Activated gamma-delta T cell treated with Interleukin-2 at 50 U/mL for 16 hours (primary cell): ENCODE measurements at places on chromosomes 5 and 9.

GRCh38 chr5:1733369-1733768 lies 66.3 kb downstream of the MRPL36 start:
- no peak for DNase-seq

- no peak for DNase-seq
Measured at GRCh38 chr9:128371630-128372117, 500 bp downstream of the URM1 start.

DNA sequence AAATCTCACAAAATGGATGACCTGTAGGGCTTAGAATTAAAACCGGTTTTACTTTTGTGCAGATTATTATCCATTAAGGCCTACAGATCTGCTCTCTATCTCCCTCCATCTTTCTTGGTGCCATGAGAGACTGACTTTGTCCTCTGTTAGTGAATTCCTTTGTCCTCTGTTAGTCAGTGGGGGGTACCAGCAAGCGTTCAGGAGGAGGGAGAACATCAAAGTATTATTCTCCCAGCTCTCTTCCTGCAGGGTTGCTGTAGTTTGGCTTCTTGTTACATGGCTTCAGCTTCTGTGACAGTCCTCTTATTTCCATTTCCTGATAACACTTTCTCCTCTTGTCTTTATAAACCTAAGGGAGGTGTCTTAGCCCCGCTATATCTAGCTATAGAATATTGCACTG lies 850.5 kb upstream of the SEMA6A start:
- DNase-seq = no peak

DNA sequence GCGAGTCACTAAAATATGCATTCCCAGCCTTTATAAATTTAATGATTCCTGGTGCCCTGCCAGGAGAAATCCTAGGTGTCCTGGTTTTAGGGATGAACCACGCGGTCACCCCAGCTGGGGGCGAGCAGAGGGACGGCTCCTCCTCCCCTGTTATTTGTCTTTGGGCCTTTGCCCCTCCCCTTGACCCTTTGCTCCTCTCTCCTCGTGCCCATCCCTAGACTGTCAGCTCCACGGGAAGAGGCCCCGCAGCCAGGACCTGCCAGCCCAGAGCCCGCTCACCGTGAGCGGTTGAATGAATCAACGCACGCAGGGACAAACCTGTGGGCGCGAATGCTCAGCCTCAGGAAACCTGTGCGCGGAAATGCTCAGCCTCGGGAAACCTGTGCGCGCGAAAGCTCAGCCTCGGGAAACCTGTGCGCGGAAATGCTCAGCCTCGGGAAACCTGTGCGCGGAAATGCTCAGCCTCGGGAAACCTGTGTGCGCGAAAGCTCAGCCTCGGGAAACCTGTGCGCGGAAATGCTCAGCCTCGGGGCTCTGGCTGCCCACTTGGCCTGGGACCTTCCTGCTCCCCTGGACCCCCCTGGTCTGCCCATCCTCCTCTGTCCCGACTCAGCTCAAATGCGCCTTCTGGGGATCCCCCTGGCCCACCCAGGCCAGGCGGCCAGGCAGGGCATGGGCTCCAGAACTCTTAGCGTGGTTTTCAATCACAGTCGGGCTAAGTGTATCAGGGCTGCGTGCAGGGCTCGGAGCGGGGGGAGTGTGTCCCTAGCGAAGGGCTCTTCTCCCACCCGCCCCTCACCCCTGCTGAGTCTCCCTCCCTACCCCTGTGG lies 140.5 kb upstream of the COL5A1 start:
- DNase-seq = no peak

GRCh38 chr5:172407822-172408221 lies 46.5 kb downstream of the SH3PXD2B start:
- no peak for DNase-seq
